NAMALWA (cell line): ENCODE measurements at places on chromosomes 16 and 17.
A peak's percentile ranks its signal among the peaks of the same experiment; 100 is the strongest.

DNA sequence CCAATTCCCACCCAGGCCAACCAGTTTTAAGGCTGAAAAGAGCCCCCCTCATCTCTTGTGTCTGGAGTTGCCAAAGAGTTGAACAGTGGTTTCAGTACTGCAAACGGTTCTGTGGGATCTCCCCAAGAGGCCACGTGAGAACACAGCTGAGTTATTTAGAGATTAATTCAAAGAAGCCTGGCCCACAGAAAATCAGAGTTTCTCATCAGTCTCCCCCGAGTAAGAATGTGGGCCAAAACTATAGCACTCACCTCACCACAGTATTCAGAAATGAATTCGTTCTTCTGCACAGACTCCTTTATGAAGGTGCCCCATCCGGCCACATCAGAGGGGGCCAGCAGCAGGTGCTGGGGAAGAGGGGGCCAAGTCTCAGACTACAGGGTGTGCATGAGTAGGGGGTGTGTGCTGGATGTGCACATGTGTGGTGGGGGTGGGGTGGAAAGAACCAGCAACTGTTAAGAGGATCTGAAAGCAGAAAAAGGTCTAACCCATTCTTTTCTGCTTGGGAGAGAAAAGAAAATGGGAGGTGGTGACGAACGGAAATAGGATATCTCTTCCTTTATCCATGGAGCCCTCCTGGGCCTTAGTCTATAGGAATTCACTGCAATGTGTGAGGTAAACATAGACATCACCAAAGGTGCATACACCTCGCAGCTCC lies 22.6 kb downstream of the CNTNAP1 start:
- peak; percentile 30 for DNase-seq

- DNase-seq = no peak
Measured at GRCh38 chr17:2693561-2694380, 17.8 kb downstream of the CLUH start.

GRCh38 chr17:13520899-13521572 lies 80.7 kb downstream of the HS3ST3A1 start:
- DNase-seq = no peak

DNA sequence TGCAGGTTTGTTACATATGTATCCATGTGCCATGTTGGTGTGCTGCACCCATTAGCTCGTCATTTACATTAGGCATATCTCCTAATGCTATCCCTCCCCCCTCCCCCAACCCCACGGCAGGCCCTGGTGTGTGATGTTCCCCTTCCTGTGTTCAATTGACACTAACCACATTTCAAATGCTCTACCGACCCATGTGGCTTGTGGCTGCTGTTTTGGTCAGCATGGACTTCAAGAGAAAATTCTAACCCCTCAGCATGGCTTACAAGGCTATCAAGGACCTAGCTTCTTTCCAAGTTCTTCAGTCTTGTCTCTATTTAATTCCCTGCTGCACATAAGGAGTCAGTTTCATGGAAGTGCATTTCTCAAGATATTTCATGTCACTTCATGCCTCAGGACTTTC lies 52.9 kb downstream of the MMD start:
- DNase-seq = no peak

DNA sequence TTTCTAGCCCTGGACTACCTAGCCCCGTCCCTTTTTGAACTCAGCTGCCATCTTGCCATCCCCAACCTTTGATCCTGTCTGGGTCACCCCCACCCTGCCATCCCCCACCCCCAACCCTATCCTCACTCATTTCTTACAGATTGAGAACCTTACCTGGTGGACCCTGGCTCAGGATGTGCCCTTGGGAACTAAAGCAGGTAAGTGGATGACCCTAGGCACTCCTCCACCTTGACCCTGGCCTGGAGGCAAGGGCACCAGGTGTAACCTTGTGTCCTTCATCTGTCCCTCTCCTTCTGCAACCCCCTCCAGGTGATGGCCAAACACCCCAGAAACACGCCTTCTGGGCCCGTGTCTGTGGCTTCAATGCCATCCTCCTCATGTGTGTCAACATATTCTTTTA lies 15.5 kb upstream of the FAM83G start:
- DNase-seq = no peak

DNA sequence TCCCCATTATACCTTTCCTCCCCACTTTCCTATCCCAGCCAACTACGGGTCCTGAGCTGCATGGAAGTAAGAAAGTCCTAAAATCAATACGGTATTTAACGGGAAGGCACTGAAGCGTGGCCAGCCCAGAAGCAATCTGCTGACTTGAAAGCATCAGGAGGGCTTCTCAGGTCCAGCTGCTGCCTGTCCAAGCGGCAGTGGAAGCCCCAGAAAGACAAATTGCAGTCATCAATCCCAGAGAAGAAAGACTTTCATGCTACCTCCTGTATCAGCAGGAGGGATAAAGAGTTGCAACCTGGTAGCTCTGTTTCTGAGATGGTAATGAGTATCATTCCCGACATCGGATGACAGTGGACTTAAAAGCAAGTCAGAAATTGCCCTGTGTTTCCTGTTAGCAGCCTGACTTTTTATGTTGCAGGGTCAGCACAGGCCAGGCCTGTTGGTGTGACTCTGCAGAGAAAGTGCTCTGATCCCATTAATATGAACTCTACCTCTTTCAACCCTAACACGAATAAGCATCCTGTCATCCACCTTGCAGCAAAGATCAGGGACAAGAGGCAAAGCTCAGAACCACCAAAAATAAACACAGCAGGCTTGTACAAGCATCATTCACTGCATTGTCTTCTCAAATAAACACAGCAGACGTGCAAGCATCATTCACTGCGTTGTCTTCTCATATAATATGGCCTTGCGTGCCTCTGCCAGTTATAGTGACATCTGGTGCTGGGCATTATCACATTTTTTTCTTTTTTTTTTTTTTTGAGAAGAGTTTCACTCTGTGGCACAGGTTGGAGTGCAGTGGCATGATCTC lies 358.6 kb upstream of the CDH11 start:
- DNase-seq = no peak

GRCh38 chr17:50323060-50323459 lies 22.9 kb upstream of the XYLT2 start:
- DNase-seq = no peak

DNA sequence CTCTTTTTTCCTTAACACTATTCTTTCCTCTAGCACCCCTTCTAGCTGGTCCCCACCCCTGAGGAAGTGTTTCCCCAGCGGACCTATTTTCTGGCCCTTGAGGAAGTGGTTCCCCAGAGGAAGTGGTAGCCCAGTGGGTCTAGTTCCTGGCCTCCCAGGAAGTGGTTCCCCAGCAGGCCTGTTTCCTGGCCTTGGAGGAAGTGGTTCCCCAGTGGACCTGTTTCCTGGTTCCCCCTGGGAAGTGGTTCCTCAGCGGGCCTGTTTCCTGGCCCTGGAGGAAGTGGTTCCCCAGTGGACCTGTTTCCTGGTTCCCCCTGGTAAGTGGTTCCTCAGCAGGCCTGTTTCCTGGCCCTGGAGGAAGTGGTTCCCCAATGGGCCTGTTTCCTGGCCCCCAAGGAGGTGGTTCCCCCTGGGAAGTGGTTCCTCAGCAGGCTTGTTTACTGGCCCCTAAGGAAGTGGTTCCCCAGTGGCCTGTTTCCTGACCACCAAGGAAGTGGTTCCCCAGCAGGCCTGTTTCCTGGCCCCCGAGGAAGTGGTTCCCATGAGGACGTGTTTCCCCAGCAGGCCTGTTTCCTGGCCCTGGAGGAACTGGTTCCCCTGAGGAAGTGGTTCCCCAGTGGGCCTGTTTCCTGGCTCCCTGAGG lies 58.3 kb downstream of the NTN1 start:
- no peak for DNase-seq

DNA sequence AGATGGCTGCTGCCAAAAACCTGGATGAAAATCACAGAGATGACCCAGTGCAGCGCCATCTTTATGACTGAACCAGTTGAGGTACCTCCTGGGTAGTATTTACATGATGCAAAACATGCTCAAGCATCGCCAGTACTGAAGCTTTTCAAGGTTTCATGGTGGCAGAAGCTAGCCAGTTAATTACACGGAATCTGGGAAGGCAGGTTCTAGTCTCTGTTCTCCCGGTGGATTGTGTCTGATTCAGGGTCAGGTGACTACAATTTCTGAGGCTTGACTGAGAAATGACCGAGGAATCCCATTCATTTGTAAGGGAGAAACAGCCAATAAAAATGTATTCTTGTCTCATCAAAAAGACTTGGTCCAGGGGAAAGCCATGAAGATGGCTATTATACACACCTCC lies 209.1 kb downstream of the SLC39A11 start:
- no peak for DNase-seq

GRCh38 chr16:29848420-29849297 lies 14.4 kb downstream of the CDIPT start:
- DNase-seq = peak; percentile 76

GRCh38 chr16:717450-718245 lies 2.7 kb downstream of the METRN start:
- no peak for DNase-seq

DNA sequence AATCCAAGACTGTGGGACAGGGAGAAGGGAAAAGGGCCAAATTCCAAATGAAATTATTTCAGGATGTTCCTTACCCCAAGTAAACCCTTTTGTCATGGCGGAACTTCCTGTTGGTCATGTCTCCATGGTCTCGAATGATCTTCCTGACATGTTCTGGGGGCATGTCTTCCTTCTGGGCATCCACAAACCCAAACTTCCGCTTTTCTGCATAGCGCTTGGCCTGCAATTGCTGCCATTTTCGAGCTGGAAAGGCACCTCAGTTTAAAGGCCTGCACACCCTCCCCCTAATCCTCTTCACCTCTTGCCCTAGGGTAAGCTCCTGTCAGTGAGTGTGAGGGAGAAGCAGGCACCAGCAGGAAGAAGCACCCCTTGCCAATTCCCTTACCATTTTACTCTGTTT lies 1.2 kb downstream of the PRPF8 start:
- DNase-seq = no peak

DNA sequence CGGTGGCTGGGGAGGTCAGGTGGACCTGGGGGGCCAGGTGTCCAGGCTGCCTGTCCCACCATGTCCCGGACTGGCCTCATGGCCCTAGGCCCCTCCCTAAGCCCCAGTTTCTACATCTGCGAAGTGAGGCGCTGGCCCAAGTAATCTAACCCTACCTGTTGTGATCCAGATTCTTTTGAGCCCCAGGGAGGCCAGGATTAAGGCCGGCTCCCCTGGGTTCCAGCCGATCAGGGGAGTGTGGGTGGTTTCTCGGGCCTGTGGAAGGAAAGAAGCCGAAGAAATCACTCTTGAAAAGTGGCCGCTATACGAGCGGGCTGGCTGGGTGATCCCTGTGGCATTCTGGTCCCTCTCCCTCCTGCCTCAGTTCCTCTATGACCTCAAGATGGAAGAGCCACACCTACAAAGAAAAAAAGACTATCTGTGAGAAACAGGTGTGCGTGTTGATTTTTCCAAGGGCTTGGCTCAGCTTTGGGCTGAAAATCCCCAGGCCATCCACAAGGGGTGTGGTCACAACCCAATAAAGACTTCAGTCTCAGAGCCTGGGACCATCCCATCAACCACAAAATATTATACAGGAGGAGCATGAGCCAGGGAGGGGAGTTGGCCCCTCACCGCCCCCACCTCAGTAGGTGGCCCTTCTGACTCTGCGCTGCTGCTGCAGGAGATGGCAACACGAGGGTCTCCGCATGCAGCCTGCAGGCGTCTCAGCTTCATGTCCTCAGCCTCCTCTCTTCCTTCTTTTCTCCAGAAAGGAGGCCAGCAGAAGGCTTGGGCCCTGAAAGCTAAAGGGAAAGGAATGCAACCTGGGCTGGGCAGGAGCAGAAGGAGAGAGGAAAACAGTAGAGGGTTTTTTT lies 20.3 kb downstream of the GPR142 start:
- DNase-seq = no peak
